Mesenchymal stem cell (in vitro differentiated cells and primary cell): ENCODE measurements at places on chromosomes 1 and 21.

DNA sequence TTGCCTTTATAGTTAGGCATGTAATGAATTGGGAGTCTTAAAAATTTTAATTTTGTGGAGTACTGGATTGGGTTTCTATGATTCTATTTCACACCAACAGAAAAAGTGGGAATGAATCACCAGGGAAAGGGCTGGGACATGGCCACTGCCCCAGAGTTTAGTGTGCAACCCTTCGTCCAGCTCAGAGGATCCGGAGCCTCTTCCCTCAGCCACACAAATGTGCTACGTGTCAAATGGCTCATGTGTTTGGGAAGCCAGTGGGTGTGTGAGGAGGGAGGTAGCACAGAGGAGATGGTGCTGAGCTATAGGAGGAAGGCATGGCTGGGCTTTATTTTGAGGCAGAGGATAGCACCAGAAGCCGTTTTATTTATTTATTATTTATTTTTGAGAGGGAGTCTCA, 247.3 kb downstream of the SIPA1L2 start:
- no peak for DNase-seq
- no peak overlapping the region for H3K4me3 ChIP-seq
- H3K4me1 ChIP-seq: peaks cover 15% of the 10 kb centered on the region
- peaks cover 13% of the 10 kb centered on the region for H3K27me3 ChIP-seq
- no peaks in the 10 kb centered on the region for H3K36me3 ChIP-seq

- peaks cover 4% of the 10 kb centered on the region for H3K4me1 ChIP-seq
- DNase-seq: peak; percentile 22
- H3K27me3 ChIP-seq: peaks cover 2% of the 10 kb centered on the region
- no peak overlapping the region for H3K27ac ChIP-seq
- no peaks in the 10 kb centered on the region for H3K36me3 ChIP-seq
Measured at GRCh38 chr1:41322835-41323234, 38.4 kb upstream of the FOXO6 start.

DNA sequence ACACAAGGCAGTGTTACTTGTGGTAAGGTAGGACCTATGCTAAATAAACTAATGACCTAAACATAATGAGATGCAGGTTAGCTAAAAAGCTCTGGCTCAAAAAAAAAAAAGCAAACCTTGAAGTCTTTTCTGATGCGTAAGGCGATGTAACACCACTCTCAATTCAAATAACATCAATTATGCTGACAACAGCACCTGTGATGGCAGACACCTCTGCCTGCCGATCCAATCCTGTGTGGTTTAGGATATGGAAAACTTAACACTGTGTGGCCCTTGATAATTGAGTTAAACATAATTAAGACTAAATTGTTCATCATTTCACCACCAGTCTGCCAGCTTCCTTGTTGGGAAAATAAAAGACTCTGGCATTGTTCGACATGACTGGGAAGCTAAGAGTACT, 9.1 kb downstream of the RPAP2 start:
- no peak overlapping the region for H3K27ac ChIP-seq
- no peaks in the 10 kb centered on the region for H3K4me1 ChIP-seq
- H3K4me3 ChIP-seq: no peak overlapping the region

- no peaks in the 10 kb centered on the region for H3K36me3 ChIP-seq
- no peak overlapping the region for H3K27ac ChIP-seq
- H3K27me3 ChIP-seq: no peaks in the 10 kb centered on the region
- H3K4me1 ChIP-seq: peaks cover 3% of the 10 kb centered on the region
Measured at GRCh38 chr1:235878082-235878811, 11.5 kb upstream of the LYST start.

GRCh38 chr1:84785271-84786036, 95.2 kb upstream of the SSX2IP start:
- peaks cover 7% of the 10 kb centered on the region for H3K27me3 ChIP-seq
- peaks cover 2% of the 10 kb centered on the region for H3K4me1 ChIP-seq
- H3K36me3 ChIP-seq: no peaks in the 10 kb centered on the region
- no peak overlapping the region for H3K27ac ChIP-seq
- no peak for DNase-seq

DNA sequence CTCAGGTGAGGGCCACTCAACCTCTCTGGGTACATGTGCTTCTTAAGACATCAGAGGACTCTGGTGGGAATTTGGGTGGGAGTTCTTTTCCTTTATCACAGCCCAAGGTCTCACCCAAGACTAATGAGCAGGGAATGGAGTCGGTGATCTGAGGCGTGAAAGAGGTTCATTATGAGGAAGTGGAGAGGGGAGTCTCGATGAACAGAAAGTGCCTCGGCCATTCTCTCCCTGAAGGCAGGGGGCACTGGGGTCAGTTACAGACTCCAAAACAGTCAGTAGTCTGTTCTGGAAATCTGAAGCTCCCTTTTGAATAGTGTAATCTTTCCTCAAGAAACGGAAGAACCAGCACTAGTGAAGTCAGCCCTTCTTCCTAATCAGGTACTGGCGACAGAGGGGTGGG, 36.2 kb downstream of the HSD3B2 start:
- H3K27ac ChIP-seq: no peak overlapping the region
- no peak overlapping the region for H3K4me3 ChIP-seq
- H3K36me3 ChIP-seq: no peaks in the 10 kb centered on the region
- no peaks in the 10 kb centered on the region for H3K27me3 ChIP-seq
- no peaks in the 10 kb centered on the region for H3K4me1 ChIP-seq
- DNase-seq: no peak

GRCh38 chr1:31335007-31335406, 37.9 kb downstream of the FABP3 start:
- no peaks in the 10 kb centered on the region for H3K4me1 ChIP-seq
- DNase-seq: peak; percentile 56
- H3K27ac ChIP-seq: no peak overlapping the region
- peaks cover 12% of the 10 kb centered on the region for H3K36me3 ChIP-seq
- no peaks in the 10 kb centered on the region for H3K27me3 ChIP-seq
- no peak overlapping the region for H3K4me3 ChIP-seq
